ENCODE measurements at places on chromosomes 11 and 22. TPM values are rescaled to one million over a fixed set of nuclear protein-coding genes. Genes with fewer than 3 reads are reported as not detected.

Gene PLET1
- polyA plus RNA-seq: not detected

Gene THAP12
- 9.5 TPM for polyA plus RNA-seq

Gene SELENOH
- polyA plus RNA-seq: 68.8 TPM

Gene PRR33
- 0.08 TPM for polyA plus RNA-seq

Gene TEX54
- polyA plus RNA-seq: not detected

Gene MAP4K2
- polyA plus RNA-seq: 9.5 TPM

Gene SOX6
- 1.5 TPM for polyA plus RNA-seq

Gene LSP1
- 10.0 TPM for polyA plus RNA-seq

Gene GVQW3
- polyA plus RNA-seq: 0.65 TPM

DNA sequence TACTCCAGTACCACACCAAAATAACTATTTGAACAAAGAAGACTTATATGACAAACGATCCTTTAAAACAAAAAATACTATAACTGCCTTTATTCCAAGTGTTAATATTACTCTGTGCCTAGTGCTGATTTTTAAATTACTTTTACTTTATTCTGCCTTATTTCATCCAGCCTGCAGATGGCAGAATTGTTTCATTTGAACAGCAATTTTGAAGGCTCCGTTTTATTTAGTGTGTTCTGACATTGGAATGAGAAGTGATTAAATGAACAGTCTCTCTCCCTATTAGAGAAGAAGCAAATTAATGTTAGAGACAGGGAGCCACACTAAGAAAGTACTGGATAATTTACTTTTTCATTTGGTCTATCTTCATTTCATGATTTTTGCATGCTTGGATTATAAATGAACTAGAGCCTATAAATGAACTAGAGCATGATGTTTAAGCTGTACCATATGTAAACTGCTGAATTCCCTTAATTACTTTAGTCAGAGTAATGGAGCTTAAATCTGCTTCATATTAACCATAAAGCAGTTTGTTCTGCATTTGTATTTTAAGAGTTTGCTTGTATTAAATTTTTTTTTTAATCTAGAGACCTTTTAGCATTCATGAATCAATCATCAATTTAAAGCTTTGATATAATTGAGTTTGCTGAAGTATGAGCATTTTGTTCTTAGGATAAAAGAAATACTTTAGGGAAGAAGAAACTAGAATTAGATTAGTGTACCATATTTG is 9.8 kb downstream of the PDHX start:
- peaks cover 7% of the 10 kb centered on the region for H3K4me1 ChIP-seq
- H3K27me3 ChIP-seq: no peaks in the 10 kb centered on the region
- no peak overlapping the region for H3K4me3 ChIP-seq
- DNase-seq: no peak
- H3K27ac ChIP-seq: no peak overlapping the region

- peaks cover 8% of the 10 kb centered on the region for H3K36me3 ChIP-seq
- DNase-seq: no peak
- peak overlapping the region; percentile 75 for H3K4me3 ChIP-seq
- peaks cover 38% of the 10 kb centered on the region for H3K4me1 ChIP-seq
- H3K27me3 ChIP-seq: no peaks in the 10 kb centered on the region
- peak overlapping the region; percentile 97 for H3K27ac ChIP-seq
These were observed 67.0 kb downstream of the ETS1 start for GRCh38 chr11:128520206-128520887.

DNA sequence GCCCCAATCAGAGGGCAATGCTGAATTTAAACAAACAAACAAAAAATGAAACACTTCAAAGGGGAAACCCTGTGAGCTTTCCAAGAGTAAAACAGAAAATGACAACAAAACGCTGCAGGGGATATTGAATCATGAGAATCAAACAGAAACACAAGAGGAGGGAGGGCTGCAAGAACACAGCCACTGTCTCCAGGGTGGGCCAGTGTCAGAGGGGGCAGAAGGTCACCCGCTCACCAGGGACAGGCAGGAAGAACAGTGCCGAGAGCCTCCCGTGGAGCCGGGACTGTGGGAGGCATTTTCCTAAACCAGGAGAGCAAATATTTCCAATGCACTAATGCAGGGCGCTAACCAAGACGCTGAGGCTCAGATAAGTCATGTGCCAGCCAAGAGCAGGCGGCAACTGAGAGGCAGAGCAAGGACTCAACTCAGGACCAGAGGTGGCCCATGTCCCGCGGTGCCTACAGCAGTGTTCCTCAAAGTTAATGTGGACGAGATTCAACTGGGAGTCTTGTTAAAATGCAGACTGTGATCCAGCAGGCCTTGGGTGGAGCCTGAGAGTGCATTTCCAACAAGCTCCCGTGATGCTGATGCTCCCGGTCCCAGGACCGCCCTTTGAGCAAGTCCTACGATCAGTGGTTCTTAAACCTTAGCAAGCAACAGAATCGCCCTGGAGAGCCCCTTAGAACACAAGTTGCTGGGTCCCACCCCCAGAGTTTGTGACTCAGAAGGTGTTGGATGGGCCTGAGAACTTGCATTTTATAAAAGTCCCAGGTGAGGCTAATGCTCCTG is 197.2 kb downstream of the TENM4 start:
- H3K36me3 ChIP-seq: no peaks in the 10 kb centered on the region
- peaks cover 5% of the 10 kb centered on the region for H3K4me1 ChIP-seq
- no peak overlapping the region for H3K4me3 ChIP-seq
- no peaks in the 10 kb centered on the region for H3K27me3 ChIP-seq

GRCh38 chr22:27791159-27791858 is 10.2 kb downstream of the MN1 start:
- H3K4me1 ChIP-seq: no peaks in the 10 kb centered on the region
- peak overlapping the region; percentile 61 for H3K27ac ChIP-seq
- no peaks in the 10 kb centered on the region for H3K36me3 ChIP-seq

DNA sequence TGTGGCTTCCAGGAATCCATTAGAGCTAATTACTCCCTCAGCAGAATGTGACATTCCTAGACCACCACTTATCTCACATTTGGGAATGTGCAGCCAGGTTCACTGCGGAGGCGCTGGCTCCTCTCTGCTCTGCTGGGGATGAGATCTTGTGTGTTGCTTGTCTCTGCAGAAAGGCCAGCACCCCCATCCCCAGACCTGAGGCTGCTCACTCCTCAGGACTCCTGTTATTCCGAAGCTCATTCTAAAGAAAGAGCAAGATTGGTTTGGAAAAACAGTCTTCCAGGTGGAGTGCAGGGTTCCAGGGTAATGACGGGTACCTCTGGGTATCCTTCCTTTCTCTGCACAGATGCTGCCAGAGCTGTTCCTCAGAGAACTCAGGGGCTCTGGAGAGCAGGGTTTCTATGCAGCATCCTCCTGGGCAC is 20.8 kb downstream of the RSPH14 start:
- H3K27me3 ChIP-seq: no peaks in the 10 kb centered on the region
- H3K27ac ChIP-seq: no peak overlapping the region
- H3K36me3 ChIP-seq: no peaks in the 10 kb centered on the region
- no peak overlapping the region for H3K4me3 ChIP-seq
- peak; percentile 21 for DNase-seq

DNA sequence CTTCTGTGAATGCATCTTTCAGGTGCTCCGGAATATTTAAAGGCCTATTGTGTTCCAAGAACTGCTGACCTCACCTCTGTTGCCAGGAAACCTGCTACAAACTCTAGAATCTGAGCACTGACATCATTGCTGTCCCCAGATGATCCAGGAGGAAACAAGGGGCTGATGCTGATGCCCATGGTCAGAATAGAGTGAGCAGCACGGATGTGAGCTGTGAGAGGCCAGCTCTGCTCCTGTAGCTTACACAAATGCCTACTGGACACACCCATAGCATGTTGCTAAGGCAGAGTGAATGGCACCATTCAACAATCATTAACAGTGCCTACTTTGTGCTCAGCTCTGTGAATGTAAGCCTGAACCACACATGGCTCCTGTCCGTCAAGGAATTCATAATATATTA is 276.7 kb upstream of the API5 start:
- DNase-seq: no peak
- no peak overlapping the region for H3K4me3 ChIP-seq
- H3K27ac ChIP-seq: no peak overlapping the region
- H3K4me1 ChIP-seq: no peaks in the 10 kb centered on the region
- no peaks in the 10 kb centered on the region for H3K36me3 ChIP-seq

- no peaks in the 10 kb centered on the region for H3K27me3 ChIP-seq
- H3K4me1 ChIP-seq: peaks cover 100% of the 10 kb centered on the region
- peak overlapping the region; percentile 96 for H3K27ac ChIP-seq
- no peak for DNase-seq
These were observed 90.7 kb downstream of the ETS1 start for GRCh38 chr11:128496692-128497060.

GRCh38 chr11:19890308-19890707 is 177.7 kb downstream of the NAV2 start:
- DNase-seq: no peak
- no peaks in the 10 kb centered on the region for H3K4me1 ChIP-seq
- H3K36me3 ChIP-seq: peaks cover 30% of the 10 kb centered on the region
- no peak overlapping the region for H3K27ac ChIP-seq
- no peak overlapping the region for H3K4me3 ChIP-seq

DNA sequence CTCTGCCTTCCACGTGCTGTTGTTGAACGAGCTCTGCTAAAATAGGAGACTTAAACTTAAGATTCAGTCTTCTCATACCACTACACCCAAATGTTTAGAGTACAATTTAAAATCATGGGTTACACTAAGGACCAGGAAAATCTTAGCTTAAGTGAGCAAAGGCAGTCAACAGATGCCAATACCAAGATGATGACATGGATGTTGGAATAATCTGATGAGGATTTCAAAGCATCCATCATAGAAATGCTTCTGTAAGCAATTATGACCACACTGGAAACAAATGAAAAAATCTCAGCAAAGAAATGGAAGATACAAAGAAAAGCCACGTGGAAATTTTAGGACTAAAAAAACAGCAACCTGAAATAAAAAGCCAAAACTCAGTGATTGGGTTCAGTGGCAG is 109.8 kb downstream of the ATXN10 start:
- H3K4me1 ChIP-seq: peaks cover 26% of the 10 kb centered on the region
- no peak for DNase-seq
- H3K36me3 ChIP-seq: no peaks in the 10 kb centered on the region
- H3K27me3 ChIP-seq: no peaks in the 10 kb centered on the region
- no peak overlapping the region for H3K27ac ChIP-seq

DNA sequence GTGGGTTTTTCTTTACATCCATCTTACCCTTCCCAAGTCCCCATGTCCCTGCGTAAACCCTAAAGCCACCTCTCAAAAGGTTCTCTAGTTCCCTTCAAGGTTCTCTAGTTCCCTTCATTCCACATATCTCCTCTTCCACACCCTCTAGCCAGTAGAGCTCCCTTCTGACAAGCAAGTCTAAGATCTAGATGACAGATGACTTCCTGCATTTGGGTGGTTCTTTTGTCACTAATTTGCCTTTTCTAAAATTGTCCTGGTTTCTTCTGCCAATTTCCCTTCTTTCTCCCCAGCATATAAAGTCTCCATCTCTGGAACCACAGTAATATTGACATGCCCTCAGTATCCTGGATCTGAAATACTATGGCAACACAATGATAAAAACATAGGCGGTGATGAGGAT is 7.8 kb downstream of the CD3E start:
- no peak overlapping the region for H3K27ac ChIP-seq
- H3K4me3 ChIP-seq: no peak overlapping the region
- H3K4me1 ChIP-seq: no peaks in the 10 kb centered on the region
- DNase-seq: no peak

GRCh38 chr11:13207665-13208594 is 69.7 kb upstream of the BMAL1 start:
- peak overlapping the region; percentile 24 for H3K27ac ChIP-seq
- peak overlapping the region; percentile 37 for H3K4me3 ChIP-seq
- H3K27me3 ChIP-seq: no peaks in the 10 kb centered on the region
- no peaks in the 10 kb centered on the region for H3K36me3 ChIP-seq
- no peak for DNase-seq

DNA sequence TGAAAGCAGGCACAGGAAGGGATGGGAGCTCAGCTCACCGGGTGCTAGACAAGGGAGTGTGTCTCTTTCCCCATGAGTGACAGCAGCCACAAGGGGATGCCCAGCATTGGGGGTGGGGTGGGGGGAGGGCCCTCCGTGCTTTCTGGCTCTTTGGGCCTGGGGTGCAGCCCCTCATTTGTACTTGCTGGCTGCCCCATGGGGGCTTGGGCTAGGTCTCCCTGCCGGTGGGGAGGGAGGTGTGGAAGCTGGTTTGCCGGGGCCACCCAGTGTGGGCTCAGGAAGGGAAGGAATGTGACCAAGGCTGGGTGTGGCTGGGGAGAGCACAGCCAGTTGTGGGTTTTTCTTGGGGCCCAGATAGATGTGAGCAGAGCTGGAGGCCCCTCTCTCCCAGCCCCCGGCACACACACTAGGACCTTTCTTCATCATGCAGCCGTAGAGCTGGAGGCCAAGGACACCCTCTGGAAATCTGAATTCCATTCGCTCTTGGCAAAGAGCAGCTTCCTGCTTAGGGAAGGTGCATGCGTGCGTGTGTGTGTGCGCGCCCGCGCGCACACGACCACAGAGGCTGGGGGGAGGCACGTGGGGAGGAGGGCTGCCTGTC is 25.8 kb downstream of the KCNQ1OT1 start:
- H3K27me3 ChIP-seq: no peaks in the 10 kb centered on the region
- no peak for DNase-seq
- no peak overlapping the region for H3K4me3 ChIP-seq
- no peaks in the 10 kb centered on the region for H3K36me3 ChIP-seq
- no peak overlapping the region for H3K27ac ChIP-seq

GRCh38 chr11:3849297-3849874 is 6.1 kb upstream of the STIM1 start:
- H3K27ac ChIP-seq: no peak overlapping the region
- peaks cover 3% of the 10 kb centered on the region for H3K4me1 ChIP-seq
- no peak overlapping the region for H3K4me3 ChIP-seq
- DNase-seq: no peak
- no peaks in the 10 kb centered on the region for H3K36me3 ChIP-seq

GRCh38 chr11:111992206-111992855 is 32.9 kb upstream of the DLAT start:
- peaks cover 64% of the 10 kb centered on the region for H3K36me3 ChIP-seq
- no peak overlapping the region for H3K4me3 ChIP-seq
- DNase-seq: no peak
- H3K27me3 ChIP-seq: no peaks in the 10 kb centered on the region
- H3K27ac ChIP-seq: peak overlapping the region; percentile 64

DNA sequence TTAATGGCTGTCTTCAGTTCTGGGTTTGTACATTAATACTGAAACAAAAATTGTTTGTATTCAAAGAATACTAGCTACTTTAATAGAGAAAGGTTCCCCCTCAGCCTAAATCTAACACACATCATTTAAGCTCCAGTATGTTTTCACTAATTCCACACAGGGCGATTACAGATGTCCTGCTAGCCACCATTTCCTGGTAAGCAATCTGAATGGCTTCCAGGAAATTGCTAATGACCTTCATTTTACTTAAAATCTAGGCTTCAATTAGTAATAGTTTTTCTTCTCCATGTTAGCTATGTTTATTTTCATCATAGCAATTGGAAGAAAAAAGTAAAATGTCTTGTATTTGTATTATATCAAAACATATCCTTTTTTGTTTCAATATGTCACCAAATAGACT is 132.8 kb downstream of the SOX6 start:
- H3K27me3 ChIP-seq: no peaks in the 10 kb centered on the region
- H3K36me3 ChIP-seq: no peaks in the 10 kb centered on the region
- H3K27ac ChIP-seq: no peak overlapping the region
- no peak overlapping the region for H3K4me3 ChIP-seq
- DNase-seq: no peak
- peaks cover 4% of the 10 kb centered on the region for H3K4me1 ChIP-seq

GRCh38 chr11:33694346-33695050 is 6.1 kb downstream of the C11orf91 start:
- H3K4me3 ChIP-seq: no peak overlapping the region
- H3K36me3 ChIP-seq: no peaks in the 10 kb centered on the region
- H3K27ac ChIP-seq: no peak overlapping the region
- H3K4me1 ChIP-seq: peaks cover 62% of the 10 kb centered on the region
- H3K27me3 ChIP-seq: no peaks in the 10 kb centered on the region
- DNase-seq: no peak

GRCh38 chr11:86186386-86186785 is 58.2 kb upstream of the EED start:
- no peaks in the 10 kb centered on the region for H3K27me3 ChIP-seq
- no peak for DNase-seq
- peak overlapping the region; percentile 35 for H3K27ac ChIP-seq
- no peaks in the 10 kb centered on the region for H3K36me3 ChIP-seq
- peaks cover 41% of the 10 kb centered on the region for H3K4me1 ChIP-seq

Data from heart left ventricle (tissue), 16 donors.